ENCODE measurements at places on chromosomes 16 and 17.

DNA sequence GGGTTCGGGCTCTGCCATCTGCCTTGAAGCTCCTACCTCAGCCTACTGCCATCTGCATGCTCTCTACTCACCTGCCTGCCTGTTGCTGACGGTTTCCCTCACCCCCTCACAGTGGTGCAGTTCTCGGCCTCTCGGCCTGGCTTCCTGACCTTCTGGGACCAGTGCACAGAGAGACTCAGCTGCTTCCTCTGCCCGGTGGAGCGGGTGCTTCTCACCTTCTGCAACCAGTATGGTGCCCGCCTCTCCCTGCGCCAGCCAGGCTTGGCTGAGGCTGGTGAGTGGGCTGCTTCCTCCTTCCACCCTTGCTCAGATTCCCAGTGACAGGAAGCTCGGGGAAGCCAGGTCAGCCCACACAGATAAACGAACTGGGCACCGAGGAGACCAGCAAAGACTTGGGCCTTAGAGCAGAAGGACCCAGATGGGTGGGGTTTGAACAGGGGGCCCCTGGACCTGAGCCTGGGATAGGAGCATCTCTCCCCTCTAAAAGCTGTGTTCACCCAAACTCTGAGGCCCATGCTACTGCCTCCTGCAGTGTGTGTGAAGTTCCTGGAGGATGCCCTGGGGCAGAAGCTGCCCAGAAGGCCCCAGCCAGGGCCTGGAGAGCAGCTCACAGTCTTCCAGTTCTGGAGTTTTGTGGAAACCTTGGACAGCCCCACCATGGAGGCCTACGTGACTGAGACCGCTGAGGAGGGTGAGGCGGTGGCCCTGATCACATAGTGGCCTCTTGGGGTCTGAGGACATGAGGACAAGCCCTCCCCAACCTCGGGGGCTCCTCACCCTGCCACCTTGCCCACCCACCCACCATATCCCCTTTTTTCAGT, 16.4 kb downstream of the RIPOR1 start:
- no peak for DNase-seq

DNA sequence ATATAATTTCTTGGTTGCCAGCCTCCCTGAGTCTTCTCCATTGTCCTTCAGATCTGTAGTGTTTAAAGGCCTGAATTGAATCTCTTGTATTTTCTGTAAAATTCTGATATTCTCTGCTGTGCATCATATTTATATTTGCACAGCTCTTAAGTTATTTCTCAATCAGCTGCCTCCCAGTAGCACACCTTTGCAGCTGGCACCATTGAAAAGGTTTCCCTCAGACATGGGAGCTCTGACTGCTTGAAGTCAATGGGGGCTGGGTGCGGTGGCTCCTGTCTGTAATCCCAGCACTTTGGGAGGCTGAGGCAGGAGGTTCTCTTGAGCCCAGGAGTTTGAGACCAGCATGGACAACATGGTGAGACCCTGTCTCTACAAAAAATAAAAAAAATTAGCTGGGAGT, 40.4 kb downstream of the PITPNC1 start:
- no peak for DNase-seq

GRCh38 chr16:58276346-58276951, 18.4 kb downstream of the PRSS54 start:
- DNase-seq: no peak

DNA sequence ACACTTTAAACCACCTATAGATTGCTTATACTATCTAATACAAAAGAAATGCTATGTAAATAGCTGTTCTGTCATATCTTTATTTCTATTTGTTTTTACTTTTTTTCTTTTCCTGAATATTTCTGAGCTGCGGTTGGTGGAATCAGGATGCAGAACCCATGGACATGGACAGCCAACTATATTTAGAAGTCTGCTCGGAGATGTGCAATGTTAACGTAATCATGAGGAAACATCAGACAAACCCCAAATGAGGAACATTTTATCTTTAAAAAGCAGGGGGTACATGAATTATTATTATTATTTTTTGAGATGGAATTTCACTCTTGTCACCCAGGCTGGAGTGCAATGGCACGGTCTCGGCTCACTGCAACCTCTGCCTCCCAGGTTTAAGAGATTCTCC, 31.4 kb upstream of the GHDC start:
- no peak for DNase-seq

- no peak for DNase-seq
Measured at GRCh38 chr16:27952811-27953210, 110.7 kb downstream of the GSG1L start.

- DNase-seq: no peak
Measured at GRCh38 chr16:57304169-57305061, 19.9 kb upstream of the PLLP start.

GRCh38 chr17:75130632-75131277, 787 bp downstream of the NT5C start:
- DNase-seq: peak; percentile 43

DNA sequence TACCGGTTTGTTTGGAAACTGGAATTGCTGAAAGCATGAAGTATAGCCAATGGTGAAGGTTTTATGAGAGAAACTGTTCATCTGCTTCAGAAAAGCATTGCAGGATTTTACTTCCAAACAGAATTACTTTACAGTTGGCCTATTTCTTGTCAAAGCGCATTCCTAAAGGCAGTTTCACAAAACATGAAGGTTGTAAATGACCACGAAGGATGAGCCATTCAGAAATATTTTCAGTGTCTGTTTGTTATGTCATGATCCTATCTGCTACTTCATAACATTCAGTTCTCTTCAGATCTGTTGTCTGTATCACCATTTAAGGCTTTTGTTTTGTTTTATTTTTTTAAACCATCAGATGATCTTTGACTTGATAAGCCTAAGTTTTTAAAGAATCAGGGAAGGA, 45.7 kb downstream of the AATF start:
- DNase-seq: no peak

GRCh38 chr17:11538366-11538765, 59.9 kb upstream of the DNAH9 start:
- no peak for DNase-seq

GRCh38 chr16:65745-66144, 6.7 kb downstream of the RHBDF1 start:
- no peak for DNase-seq

GRCh38 chr17:78266231-78266631, 34.8 kb downstream of the TMEM235 start:
- DNase-seq: no peak

DNA sequence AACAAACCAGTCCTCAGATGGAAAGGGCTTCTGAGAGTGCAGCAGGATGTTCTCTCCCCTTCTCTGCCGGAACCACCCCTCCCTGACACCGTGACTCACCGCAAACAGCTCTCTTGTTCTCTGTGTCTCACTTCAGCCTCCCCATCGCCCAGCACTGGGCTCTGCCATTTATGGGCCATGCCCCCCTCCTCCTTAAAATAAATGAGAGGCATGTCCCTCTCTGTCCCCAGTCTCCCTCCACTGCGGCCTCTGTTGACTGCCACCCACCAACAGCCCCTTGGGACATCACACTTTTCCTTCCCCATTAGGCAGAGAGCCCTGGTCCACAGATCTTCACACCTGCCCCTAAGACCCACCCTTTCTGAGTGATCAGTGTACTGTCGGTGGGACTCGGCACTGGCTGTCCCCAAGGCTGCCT, 6.3 kb downstream of the CCDC102A start:
- no peak for DNase-seq

DNA sequence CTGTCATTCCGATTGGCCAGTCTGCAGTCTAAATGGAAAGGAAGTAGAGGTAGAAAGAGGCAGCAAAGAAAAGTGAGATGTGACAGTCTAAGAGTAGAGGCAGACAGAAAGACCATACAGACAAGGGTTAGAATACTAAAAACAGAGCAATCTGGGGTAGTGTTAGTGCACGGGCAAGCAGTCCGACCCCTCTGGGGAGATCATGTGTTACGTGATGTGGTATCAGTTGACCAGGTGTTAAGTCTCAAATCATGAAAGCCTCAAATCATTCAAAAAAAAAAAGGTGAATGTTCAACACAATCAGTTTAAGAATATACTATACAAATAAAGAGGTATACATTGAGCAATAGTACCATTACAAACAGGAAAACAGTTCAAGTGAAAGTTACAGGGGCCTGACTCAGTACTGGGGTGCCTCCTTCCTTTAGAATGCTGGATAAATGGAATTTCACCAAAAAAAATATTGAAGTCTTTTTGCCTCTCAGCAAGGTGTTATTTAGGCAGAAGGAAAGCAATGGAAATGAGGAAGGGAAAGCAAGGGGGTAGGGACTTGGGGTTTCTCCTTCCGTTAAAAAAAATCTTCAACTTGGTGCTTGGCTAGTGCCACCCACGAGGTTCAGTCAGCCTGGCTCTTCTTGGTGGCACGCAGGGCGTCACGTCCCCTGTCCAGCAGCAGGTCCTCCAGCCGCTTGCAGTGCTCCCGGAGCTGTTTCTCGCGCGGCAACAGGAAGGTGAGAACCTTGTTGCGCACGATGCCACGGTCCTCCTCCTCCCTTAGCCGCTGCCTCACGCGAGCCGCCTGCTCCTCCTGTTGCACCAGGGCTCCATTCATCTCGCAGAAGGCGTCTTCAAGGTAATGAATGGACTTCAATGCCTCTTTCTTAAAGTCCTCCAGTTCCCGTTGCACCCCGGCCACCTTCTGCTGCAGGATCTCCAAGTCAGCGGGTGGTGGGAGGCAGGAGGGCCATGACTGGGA, 616 bp downstream of the CCDC182 start:
- DNase-seq: no peak
